ENCODE measurements at places on chromosomes 11 and 22.
A peak's percentile ranks its signal among the peaks of the same experiment; 100 is the strongest.

DNA sequence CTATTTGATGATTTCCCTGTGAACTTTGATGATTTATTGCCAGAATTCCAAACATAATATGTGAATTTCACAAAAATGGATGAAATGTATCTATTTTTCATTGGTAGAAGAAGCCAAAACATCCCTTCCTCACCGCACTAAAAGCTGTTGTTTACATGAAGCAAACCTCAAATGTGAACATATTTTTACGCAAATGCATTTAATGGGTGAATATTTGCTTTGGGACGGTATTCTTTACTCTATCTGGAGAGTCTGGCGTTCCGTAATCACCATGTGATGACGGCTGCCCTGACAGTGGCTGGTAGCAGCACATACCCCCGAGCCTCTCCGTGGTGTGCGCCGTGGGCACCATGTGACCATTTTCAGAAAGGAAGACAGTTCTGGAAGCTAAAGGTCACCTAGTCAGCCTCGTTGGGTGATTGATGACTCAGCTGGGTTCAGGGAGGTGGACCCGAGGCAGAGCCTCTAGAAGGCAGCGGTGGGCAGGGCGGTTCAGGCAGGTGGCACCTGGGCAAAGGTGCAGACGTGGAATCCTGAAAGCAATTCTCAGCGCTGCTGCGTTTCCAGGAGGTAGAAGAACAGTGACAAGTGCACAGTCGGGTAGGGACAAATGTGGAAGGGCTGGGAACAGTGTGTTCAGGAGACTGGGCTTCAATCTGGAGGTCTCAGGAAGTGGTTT is 45.3 kb downstream of the PPARA start:
- peak; percentile 13 for DNase-seq

DNA sequence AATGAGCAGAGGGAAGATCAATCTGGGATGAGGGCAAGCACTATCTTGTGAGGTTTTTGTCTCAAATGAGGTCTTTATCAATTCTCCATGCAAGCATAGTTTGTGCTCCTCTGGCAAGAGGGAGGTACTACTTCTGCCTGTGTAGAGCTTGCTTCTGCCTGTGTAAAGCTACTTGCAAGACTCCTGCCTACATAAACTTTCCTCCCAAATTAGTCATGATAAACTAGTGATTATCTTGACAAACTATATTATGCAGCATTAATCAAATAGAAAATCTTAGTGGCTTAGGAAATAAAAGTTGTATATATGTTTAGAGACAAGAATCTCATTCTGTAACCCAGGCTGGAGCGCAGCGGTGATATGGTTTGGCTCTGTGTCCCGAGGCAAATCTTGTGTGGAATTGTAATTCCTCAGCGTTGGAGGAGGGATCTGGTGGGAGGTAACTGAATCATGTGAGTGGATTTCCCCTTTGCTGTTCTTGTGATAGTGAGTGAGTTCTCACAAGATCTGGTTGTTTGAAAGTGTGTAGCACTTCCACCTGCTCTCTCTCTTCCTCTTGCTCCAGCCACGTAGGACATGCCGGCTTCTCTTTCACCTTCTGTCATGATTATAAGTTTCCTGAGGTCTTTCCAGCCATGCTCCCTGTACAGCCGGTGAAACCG is 8.0 kb upstream of the MMP10 start:
- no peak for DNase-seq

DNA sequence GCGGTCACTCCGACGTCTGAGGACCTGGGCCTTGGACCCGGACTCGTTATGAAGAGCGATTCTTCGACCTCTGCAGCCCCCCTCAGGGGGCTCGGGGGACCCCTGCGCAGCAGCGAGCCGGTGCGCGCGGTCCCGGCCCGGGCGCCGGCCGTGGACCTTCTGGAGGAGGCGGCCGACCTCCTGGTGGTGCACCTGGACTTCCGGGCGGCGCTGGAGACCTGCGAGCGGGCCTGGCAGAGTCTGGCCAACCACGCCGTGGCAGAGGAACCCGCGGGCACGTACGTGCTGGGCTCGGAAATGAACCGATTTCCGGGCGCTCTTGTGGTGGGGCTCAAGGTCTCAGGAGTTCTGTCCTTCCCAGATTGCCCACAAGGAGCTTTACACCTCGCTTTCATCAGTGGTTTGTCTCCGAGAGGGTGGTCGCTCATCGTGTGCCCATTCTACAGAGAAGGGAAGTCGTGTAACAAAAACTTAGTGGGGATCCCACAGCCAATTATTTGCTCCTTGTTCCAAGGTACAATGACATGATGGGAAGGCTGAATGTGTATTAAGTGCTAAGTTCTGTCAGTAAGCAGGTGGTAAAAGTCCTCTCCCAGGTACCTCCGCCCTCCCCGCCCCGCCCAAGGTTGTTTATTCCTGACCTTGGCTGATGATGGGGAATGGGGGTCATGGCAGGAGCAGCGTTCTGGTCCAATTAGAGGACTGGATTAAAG is 695 bp downstream of the PEX26 start:
- peak; percentile 53 for DNase-seq

- DNase-seq: peak; percentile 67
Measured at GRCh38 chr22:26364066-26365015, 64.7 kb upstream of the ASPHD2 start.

DNA sequence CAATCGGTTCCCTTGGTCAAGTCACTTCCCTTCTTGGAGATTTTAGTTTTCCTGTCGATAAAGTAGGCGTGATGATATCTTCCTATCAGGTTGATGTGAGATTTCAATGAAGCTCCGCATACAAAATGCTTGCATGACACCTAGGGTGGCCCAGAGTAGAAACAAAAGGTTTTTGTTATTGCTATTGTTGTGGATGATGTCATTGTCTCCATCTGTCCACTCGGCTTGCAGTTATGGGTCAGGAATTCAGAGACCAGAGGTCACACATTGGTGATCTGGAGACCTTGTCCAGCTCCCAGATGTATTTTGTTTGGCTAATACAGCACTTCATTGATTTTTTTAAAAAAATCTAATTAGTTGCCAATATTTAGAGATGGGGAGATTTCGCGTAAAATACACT is 382.1 kb downstream of the MN1 start:
- no peak for DNase-seq

- DNase-seq: peak; percentile 46
Measured at GRCh38 chr11:129374993-129375750, 476 bp upstream of the BARX2 start.

- DNase-seq: no peak
Measured at GRCh38 chr11:66787934-66788758, 55.1 kb upstream of the RCE1 start.

GRCh38 chr22:30606455-30607299 is at the start of gene TCN2:
TSS of gene TCN2 (plus strand) at chr22:30607174. CDS start at chr22:30607332, 158 bp downstream.
- DNase-seq: peak; percentile 5

GRCh38 chr22:44491269-44492035 is 6.6 kb downstream of the RTL6 start:
- DNase-seq: no peak

- DNase-seq: peak; percentile 67
Measured at GRCh38 chr11:2847561-2847960, 38.0 kb downstream of the CDKN1C start.

DNA sequence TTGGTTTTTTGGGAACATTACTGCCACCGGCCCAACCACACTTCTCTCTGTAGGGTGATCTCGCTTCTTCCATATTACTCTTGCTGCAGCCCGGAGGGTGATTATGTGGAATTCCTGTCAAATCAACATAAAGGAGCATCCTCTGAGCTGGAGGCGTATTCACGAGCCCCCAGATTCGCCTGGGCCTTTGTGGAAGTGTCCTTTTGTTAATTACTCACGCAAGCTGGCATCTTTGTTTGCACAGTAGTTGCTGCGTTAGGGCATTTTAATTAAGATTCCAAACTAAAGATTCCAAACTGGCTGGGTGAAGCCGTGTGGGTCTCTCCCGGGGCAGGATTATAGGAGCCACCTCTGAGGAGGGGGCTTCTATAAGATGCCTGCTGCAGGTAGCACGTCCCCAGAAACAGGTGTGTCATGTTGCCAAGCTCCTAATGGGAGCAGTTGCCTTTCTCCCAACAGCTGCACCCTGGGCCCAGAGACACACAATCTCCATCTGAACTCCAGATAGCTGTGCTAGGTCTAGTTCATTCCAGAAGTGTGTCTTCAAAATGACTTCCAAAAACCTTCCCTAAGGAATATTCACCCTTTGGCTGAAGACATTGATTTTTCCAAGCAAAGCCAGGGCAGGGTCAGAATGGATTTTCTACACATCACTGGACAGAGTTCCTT is 40.9 kb downstream of the SHISAL1 start:
- no peak for DNase-seq

GRCh38 chr11:43579171-43579918 is 101.2 kb upstream of the HSD17B12 start:
- DNase-seq: no peak

DNA sequence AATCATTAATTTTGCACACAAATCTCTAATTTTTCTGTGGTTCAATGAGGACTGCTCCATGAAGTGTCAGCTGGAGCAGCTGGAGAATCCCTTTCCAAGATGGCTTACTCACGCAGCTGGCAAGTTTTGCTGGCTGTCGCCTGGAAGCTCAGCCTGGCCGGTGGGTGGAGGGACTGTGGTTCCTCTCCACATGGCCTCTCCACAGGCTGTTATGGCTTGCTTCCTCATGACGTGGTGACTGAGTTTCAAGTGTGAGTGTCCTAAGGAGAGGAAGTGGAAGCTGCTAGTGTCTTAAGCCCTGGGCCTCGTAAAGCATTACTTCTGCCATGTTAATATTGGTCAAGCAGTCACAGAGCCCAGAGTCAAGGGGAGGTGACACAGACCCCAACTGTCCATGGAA is 14.0 kb upstream of the NRIP3 start:
- DNase-seq: no peak

Data from NCI-H2081 (cell line).